Mesendoderm (in vitro differentiated cells): ENCODE measurements at places on chromosomes 4 and X.

DNA sequence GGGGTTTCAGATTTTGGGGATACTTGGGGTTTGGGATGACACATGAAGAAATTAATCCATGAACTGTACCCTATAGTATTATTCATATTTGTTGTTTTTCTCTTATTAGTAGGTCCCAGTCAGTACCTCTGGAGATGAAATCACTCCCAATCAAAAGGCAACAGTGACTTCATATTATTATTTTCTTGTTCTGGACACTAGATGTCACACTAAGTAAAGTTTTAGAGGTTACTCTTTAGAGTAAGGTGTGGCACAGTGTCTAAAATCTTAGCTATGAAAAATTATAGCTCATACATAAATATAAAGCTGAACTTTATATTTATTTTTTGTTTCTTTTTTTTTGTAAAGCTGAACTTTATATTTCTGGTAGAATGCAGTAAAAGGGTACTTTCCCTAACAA, 35.1 kb downstream of the FAM114A1 start:
- peaks cover 1% of the 10 kb centered on the region for H3K36me3 ChIP-seq
- H3K27me3 ChIP-seq = no peaks in the 10 kb centered on the region
- peak; percentile 13 for DNase-seq
- no peaks in the 10 kb centered on the region for H3K4me1 ChIP-seq

GRCh38 chrX:143002206-143002605, 23.5 kb upstream of the SPANXN4 start:
- no peak overlapping the region for H3K27ac ChIP-seq
- no peak overlapping the region for H3K4me3 ChIP-seq
- H3K4me1 ChIP-seq = no peaks in the 10 kb centered on the region
- H3K27me3 ChIP-seq = no peaks in the 10 kb centered on the region
- DNase-seq = no peak

GRCh38 chr4:85423431-85423830, 51.5 kb upstream of the ARHGAP24 start:
- H3K4me1 ChIP-seq = no peaks in the 10 kb centered on the region
- no peaks in the 10 kb centered on the region for H3K27me3 ChIP-seq
- H3K4me3 ChIP-seq = no peak overlapping the region
- DNase-seq = no peak
- no peak overlapping the region for H3K27ac ChIP-seq

DNA sequence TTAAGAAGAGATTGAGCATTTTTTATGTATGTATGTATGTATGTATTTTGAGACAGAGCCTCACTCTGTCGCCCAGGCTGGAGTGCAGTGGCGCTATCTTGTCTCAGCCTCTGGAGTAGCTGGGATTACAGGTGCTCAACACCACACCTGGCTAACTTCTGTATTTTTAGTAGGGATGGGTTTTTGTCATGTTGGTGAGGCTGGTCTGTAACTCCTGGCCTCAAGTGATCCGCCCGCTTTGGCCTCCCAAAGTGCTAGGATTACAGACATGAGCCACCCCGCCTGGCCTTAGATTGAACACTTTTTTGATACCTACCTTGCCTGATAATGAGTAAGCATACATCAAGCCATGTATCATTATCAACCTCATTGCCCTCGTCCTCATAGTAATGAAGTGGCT, 2.7 kb downstream of the N4BP2 start:
- H3K4me1 ChIP-seq = no peaks in the 10 kb centered on the region
- H3K4me3 ChIP-seq = no peak overlapping the region
- H3K27ac ChIP-seq = no peak overlapping the region
- no peaks in the 10 kb centered on the region for H3K27me3 ChIP-seq
- no peak for DNase-seq

DNA sequence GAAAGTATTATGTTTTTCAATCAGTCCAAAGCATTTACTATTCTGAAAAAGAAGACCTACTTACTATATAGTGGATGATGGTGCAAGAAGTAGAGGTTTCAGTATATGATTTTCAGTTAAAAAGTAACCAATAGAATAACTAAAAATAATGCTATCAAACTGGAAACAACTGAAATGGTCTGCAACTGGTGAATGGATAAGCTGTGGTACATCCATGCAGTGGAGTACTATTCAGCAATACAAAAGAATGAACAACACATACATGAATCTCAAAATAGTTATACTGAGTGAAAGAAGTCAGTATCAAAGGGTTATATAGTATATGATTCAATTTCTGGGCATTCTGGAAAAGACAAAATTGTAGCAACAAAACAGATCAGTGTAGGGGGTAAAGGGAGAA, 55.9 kb downstream of the PLAC1 start:
- H3K27ac ChIP-seq = no peak overlapping the region
- H3K36me3 ChIP-seq = no peaks in the 10 kb centered on the region
- no peak overlapping the region for H3K4me3 ChIP-seq

DNA sequence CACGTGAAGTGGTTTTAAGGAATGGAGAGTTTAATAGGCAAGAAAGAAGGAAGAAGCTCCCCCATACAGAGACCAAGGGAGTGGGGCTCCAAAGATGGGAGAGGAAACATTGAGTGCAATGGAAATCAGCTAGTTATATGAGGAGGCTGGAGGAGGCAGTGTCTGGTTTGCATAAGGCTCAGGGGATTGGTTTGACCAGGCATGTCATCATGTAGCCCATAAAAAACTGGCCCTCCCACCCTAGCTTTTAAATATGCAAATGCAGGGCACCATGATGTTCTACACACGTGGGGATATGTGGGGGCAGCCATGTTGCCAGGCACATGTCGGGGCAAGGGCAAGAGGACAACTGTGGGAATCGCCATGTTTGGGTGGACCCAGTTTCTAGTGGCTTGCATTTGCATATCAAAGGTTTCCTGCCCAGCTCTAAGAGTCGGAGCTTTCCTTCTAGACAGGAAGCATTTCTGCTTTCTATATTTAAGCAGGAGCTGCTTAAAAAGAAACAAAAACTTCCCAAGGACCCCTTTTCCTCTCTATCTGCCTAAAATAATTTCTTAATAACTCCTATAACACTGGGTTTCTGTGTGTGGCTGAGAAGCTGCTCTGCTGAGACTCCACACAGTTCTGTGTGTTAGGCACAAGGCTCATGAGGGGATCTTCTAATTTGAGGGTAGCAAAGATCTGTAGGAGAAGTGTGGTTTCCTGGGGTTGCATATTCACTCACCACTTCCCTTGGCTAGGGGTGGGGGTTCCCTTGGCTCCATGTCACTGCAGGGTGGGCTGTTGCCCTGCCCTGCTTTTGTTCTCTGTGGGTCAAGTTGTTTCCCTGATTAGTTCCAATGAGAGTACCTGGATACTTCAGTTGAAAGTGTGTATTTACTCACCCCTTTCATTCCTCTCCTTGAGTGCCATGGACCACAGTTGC, 113.5 kb downstream of the VSIG4 start:
- H3K4me3 ChIP-seq = no peak overlapping the region
- DNase-seq = no peak
- no peaks in the 10 kb centered on the region for H3K36me3 ChIP-seq
- no peaks in the 10 kb centered on the region for H3K4me1 ChIP-seq
- no peak overlapping the region for H3K27ac ChIP-seq
- H3K27me3 ChIP-seq = no peaks in the 10 kb centered on the region

- H3K4me1 ChIP-seq = no peaks in the 10 kb centered on the region
- no peak overlapping the region for H3K27ac ChIP-seq
- no peak for DNase-seq
Observed at GRCh38 chr4:153784166-153784699, 4.7 kb downstream of the SFRP2 start.

GRCh38 chr4:124459196-124459940, 253.2 kb downstream of the ANKRD50 start:
- H3K27me3 ChIP-seq = no peaks in the 10 kb centered on the region
- H3K27ac ChIP-seq = no peak overlapping the region
- no peak overlapping the region for H3K4me3 ChIP-seq

GRCh38 chr4:66376396-66376795, 706.1 kb upstream of the EPHA5 start:
- H3K4me1 ChIP-seq = no peaks in the 10 kb centered on the region
- no peak overlapping the region for H3K27ac ChIP-seq
- H3K4me3 ChIP-seq = no peak overlapping the region
- no peak for DNase-seq

GRCh38 chrX:155544881-155545280, 67.9 kb downstream of the TMLHE start:
- H3K36me3 ChIP-seq = no peaks in the 10 kb centered on the region
- no peak for DNase-seq
- no peak overlapping the region for H3K27ac ChIP-seq
- no peaks in the 10 kb centered on the region for H3K4me1 ChIP-seq
- H3K27me3 ChIP-seq = no peaks in the 10 kb centered on the region

GRCh38 chr4:173088144-173088543, 80.5 kb upstream of the GALNT7 start:
- no peak overlapping the region for H3K4me3 ChIP-seq
- no peaks in the 10 kb centered on the region for H3K27me3 ChIP-seq
- DNase-seq = no peak
- H3K4me1 ChIP-seq = peaks cover 8% of the 10 kb centered on the region
- H3K27ac ChIP-seq = no peak overlapping the region

GRCh38 chr4:173288296-173288695, 45.9 kb downstream of the HMGB2 start:
- no peaks in the 10 kb centered on the region for H3K27me3 ChIP-seq
- DNase-seq = peak; percentile 77
- H3K4me1 ChIP-seq = no peaks in the 10 kb centered on the region
- no peak overlapping the region for H3K4me3 ChIP-seq
- no peak overlapping the region for H3K27ac ChIP-seq

- no peak overlapping the region for H3K27ac ChIP-seq
- peak; percentile 48 for DNase-seq
- H3K4me3 ChIP-seq = no peak overlapping the region
Observed at GRCh38 chrX:140733766-140734342, 24.3 kb downstream of the LINC00632 start.

DNA sequence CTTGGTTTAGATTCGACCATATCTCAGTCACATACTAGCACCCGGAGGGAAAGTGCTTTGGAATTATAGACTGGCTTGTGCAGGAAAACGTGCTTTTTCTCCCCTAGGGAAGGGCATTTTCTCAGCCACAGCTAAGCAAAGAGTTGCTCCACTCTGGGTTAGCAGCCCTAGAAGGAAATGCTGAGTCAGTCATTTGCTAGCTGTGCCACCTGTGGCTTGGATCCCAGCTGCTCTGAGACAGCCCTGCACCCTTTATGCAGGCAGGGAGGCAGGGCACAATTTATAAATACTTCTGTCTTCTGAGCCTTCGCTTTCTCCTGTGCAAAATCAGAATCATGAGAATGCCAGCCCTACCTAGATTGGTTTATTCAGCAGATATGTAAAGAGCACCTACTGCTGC, 1.3 kb upstream of the USP51 start:
- no peak overlapping the region for H3K4me3 ChIP-seq
- no peaks in the 10 kb centered on the region for H3K4me1 ChIP-seq
- no peak for DNase-seq
- H3K27me3 ChIP-seq = no peaks in the 10 kb centered on the region
- H3K36me3 ChIP-seq = no peaks in the 10 kb centered on the region

- H3K27me3 ChIP-seq = no peaks in the 10 kb centered on the region
- DNase-seq = no peak
Observed at GRCh38 chrX:155070663-155070974, 317 bp downstream of the CMC4 start.

DNA sequence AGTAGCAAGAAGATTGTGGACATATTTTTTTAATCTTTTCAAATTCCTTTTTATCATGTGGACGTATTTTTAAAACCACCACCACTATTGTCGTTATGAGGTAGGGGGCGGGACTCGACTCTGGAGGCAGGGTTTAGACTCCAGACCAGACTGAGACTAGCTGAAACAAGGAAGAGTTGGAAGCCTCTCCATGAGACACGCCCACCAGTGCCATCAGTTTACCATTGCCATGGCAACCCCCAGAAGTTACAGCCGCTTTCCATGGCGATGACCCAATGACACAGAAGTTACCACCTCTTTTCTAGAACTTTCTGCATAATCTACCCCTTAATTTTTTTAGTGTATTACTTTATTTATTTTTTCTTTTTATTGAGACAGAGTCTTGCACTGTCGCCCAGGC, 8.7 kb downstream of the MRFAP1 start:
- H3K36me3 ChIP-seq = no peaks in the 10 kb centered on the region
- no peaks in the 10 kb centered on the region for H3K4me1 ChIP-seq
- no peaks in the 10 kb centered on the region for H3K27me3 ChIP-seq
- peak; percentile 61 for DNase-seq
- H3K27ac ChIP-seq = no peak overlapping the region

DNA sequence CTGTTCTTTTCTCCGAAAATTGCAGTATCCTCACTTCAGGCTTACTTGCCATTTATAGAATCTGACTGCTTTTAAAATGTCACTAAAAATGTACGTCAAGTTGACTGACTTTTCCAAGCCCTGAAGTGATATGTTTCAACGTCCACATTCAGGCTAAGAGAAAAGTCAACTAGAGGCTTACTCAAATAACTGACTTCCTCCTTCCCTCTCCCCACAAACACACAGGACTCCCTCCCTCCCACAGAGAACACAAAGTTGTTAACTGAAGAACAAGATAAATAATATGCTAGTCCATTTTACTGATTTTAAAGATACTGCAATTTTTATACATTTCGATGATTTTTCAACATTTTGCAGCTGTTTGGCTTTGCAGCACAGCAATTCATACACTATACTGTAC, 13.8 kb upstream of the CDKL2 start:
- H3K27ac ChIP-seq = no peak overlapping the region
- H3K4me3 ChIP-seq = no peak overlapping the region
- H3K27me3 ChIP-seq = no peaks in the 10 kb centered on the region
- peaks cover 2% of the 10 kb centered on the region for H3K36me3 ChIP-seq
- no peak for DNase-seq

- no peaks in the 10 kb centered on the region for H3K27me3 ChIP-seq
- no peak overlapping the region for H3K27ac ChIP-seq
- H3K4me1 ChIP-seq = no peaks in the 10 kb centered on the region
- no peaks in the 10 kb centered on the region for H3K36me3 ChIP-seq
- DNase-seq = no peak
Observed at GRCh38 chr4:96375367-96375766, 535.5 kb downstream of the PDHA2 start.
